ENCODE measurements at places on chromosomes 2 and 18.

- no peak for DNase-seq
These were observed 443.7 kb downstream of the DSEL start for GRCh38 chr18:67072791-67073190.

- DNase-seq, result no peak
These were observed 10.7 kb upstream of the GYPC start for GRCh38 chr2:126645211-126645618.

- DNase-seq, result no peak
These were observed 28.0 kb downstream of the HDAC4 start for GRCh38 chr2:239372835-239373234.

- DNase-seq, result no peak
These were observed 249.4 kb downstream of the NRXN1 start for GRCh38 chr2:50782543-50782942.

- no peak for DNase-seq
These were observed 582.4 kb upstream of the RAB6C start for GRCh38 chr2:129396980-129397599.

DNA sequence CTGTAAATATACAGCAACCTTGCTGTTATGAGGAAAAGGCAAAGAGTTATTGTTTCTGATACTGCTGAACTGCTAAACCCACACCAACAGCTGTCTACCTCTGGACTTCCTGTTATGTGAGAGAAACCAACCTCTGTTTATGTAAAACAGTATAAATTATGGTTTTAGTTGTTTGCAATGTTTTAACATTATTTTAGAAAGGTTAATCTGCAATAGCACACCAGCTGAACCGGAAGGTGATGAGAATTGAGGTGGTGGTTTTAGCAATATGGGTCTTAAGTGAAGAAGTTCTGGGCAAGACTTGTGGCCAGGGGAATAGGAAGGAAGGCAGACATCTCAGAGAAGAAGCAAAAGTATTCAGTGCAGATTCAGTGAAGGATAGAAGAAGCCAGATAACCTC, 237.8 kb downstream of the PLCL1 start:
- DNase-seq, result no peak

DNA sequence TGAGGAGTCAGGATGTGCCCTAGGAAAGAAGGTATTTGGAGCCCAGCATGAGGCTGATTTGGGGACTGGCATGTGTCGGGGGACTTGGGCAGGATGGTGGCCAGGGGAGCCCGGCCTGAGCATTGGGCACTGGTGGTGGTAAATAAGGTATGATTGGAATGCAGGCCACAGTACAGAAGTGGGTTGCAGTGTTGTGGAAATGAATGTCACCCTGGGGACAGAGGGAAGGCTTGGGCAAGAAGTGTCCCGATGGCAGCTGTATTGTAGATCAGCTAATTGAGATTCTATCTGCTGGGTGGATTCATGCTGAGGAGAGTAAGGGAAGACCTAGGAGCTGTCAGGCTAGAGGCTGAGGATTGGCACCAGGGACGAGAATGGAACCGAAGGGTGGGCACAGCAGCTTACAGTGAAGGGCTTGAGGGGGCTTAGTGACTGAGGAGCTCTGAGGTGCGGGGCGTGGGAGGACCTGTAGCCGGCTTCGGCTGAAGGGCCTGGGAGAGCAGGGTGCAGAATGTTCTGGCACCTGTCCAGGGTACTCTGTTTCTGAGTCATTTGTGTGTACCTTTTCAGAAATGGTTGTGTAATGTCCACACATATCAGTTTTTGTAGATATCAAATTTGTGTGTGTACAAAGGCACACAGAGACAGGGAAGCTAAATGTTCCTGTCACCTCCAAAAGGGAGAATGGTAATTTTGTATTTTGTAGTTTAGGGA, 170.2 kb downstream of the PRKCE start:
- no peak for DNase-seq

GRCh38 chr2:55555977-55556376, 36.5 kb downstream of the CFAP36 start:
- no peak for DNase-seq

GRCh38 chr18:42734520-42734919, 381.0 kb downstream of the RIT2 start:
- DNase-seq, result no peak

DNA sequence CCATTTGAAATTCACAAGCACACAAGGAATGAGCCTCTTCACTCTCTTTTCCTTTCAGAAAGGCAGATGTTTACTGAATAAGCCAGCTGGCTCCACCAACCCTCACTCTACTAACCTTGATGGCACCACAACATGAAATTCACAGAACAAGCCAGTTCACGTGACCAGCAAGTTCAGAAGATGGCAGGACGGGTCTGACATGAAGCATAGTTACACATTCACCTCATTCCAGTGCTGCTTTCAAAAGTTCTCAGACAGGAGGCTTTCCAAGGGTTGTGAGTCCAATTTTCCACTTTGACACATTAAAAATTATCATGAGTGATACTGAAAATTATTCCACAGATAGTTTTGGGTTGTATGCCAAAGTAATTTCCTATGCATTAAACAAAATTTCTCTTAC, 74.2 kb upstream of the MBOAT2 start:
- DNase-seq, result no peak

- DNase-seq, result no peak
These were observed 86.5 kb downstream of the TANC1 start for GRCh38 chr2:159054985-159055384.

DNA sequence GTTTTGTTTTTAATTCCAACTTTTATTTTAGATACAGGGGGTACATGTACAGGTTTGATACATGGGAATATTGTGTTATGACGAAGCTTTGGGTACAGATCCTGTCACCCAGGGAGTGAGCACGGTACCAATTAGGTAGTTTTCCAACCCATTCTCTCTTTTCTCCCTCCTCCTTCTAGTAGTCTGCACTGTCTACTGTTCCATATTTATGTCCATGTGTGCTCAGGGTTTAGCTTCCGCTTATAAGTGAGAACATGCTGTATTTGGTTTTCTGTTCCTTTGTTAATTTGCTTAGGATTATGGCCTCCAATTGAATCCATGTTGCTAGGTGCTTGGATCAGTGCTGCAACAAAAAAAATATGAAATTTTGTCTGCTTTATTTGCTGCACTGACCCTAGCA, 659.3 kb upstream of the TMEFF2 start:
- no peak for DNase-seq

DNA sequence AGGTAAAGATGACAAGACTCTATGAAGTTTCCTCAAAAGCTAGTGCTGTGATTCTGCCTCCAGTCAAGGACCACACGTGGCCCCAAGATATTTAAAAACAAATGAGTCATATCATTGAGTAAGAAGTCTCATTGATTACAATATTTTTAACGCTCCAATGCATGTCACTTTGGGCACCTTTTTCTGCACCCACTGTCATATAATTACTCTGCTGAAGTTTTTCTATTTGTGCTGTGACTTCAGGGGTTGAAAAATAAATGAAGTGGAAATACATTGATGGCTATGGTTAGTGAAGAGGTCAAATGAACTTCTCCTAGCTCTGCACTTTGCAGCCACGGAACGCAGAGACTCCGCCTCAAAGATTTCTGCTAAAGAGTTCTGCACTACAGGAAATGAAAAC, 344.3 kb upstream of the KYNU start:
- DNase-seq, result no peak

GRCh38 chr18:36811430-36811829, 17.4 kb downstream of the TPGS2 start:
- no peak for DNase-seq

- no peak for DNase-seq
These were observed 87.7 kb downstream of the SPRED2 start for GRCh38 chr2:65344689-65345088.

GRCh38 chr2:228581731-228582130, 400.2 kb upstream of the SPHKAP start:
- DNase-seq, result no peak

GRCh38 chr2:18988631-18989232, 369.7 kb downstream of the OSR1 start:
- DNase-seq, result no peak

DNA sequence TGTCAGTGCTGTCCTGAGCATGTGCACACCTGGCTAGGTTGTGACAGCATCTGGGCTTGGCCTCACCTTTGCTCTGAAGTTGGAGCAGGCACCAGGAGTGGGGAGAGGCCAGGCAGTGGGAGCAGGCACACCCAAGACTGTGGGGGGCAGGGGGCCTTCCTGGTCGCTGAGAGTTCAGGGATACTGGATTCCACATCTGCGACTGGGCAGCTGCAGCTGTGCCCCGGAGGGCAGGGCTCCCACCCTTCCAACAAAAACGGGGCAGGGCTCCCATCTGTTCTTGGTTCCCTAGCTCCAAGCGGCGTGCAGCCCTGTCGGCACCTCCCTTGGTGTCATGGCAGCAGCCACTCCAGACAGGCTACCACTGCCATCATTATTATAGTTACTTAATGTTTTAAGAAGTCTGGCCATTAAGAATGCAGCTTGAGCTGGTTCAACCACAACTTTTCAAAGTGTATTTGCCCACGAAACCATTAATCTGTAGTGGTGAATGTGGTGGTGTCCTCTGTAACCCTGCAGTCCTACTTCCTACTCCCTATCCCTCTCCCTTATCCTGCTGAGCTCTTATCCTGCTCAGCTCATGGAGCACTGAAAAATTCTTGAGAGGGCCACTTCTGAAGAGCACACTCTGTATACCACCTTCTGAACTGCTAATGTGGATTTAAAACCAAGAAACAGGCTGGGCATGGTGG, 48.0 kb upstream of the RAB1A start:
- DNase-seq, result no peak

- DNase-seq, result no peak
These were observed 22.4 kb downstream of the FN1 start for GRCh38 chr2:215413484-215413777.

DNA sequence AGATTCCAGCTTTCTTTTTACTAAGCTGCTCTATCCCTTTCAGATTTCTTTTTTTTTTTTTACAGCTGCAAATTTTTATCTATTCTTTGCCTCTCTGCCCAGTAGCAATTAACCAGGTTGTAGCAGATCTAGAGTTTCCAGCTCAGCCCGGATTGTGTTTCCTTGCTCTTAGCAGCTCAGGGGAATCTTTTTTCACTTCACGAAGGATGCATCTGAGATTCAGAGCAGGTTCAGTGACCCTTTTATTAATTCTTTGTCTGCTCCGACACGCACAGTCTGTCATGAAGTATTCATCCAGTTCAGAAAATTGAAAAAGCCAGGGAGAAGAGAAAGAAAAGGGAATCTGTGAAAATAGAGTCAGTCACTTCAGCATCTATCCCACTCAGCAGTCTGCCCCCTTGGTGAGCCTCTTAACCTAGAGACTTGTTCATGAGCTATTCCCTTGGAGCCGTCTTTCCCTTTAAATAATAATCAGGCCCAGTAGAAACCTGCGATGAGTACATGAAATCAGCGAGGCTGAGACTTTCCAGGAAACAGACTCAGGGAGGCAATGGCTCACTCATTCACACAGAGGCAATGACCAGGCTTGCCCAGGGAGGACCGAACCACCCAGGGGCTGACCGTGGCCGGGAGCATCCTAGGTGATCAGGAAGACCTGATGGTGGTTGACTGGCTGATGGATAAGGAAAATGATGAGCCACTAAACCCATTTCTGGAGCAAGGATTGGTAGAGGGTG, 103.4 kb upstream of the ITGA6 start:
- no peak for DNase-seq

GRCh38 chr2:65313126-65313953, 85.7 kb downstream of the ACTR2 start:
- DNase-seq, result no peak

DNA sequence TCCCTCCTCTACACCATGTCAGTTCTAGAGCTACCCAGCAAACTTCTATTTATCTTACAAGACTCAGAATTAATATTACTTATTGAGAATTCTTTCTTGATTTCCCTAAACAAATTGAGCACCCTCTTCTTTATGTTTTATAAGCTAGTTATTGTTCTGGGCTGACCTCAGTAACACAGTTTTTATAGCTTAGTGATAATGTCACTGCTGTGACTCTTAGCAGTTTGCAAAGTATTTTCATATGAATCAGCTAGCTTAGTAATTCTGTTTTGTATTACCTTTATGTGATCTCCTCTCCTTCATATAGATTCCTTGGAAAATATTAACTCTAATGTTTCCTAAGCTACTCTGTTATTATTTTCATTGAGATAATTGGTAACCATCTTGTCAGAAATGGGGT, 114.9 kb downstream of the PMS1 start:
- DNase-seq, result no peak

GRCh38 chr18:76064998-76065397, 430.0 kb downstream of the ZNF516 start:
- DNase-seq, result no peak

DNA sequence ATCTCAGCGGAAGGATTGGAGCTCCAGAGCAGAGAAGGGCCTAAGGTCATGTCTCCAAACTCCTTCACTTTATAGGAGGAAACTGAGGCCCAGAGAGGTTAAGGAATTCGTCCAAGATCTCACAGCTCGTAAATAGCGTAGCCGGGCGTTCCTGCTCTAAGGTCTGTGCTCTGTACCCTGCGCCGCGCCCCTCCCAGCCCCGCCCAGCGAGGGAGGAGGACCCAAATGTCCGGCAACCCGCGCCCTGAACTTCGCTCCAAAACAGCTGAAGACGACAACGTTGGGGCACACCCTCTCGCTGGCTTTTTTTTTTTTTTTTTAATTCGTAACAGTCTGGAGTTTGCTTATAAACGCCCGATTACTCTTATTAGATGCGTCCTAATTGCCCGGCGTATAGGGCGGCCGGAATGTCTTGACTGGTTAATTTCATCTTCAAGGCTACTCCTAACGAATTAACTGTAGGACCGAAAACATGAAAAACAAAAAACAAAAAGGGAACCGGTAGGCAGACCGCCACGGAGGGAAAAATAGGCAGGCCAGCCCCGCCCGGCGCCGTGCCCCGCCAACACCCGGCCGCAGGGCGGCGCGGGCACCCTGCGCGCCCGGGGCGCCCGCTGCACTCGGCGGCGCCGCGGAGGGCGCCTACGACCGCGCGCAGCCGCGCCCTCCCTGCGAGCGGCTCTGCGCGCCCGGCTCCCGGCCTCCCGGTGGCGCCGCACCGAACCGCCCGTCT, 928 bp upstream of the FOSL2 start:
- peak; percentile 30 for DNase-seq

DNA sequence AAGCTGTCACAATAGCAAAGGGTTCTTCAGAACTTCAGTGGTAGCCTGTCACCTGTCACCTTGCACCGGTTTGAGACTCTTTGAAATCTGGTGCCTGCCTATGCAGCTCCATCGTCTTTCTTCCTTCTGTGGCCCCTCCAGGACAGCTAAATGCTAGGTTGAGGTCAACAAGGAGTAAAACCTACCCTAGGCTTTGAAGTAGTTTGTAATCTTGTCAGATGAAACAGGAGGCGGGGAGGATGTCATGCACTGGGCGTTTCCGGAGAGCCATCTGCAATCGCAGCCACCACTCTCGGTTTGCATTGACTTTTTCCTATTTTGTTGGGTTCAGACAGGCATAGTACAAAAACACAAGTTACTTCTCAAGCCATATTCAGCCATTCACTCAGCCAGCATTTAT, 116.7 kb downstream of the LPIN1 start:
- DNase-seq, result no peak

DNA sequence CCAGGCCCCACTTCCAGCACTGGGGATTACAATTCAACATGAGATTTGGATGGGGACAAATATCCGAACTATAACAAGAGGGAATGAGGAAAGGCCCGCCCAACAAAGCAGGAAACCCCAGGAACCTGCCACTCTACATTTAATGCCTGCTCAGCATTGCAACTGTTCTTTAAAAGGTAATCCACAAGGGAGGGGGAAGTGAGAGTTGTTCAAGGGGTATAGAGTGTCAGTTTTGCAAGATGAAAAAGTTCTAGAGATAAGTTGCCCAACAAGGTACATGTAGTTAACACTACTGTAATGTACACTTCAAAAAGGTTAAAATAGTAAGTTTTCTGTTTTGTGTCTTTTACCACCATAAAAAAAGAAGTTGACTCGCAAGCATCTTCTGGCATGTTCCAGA, 137.6 kb downstream of the MBD2 start:
- DNase-seq, result no peak

GRCh38 chr2:45009928-45010701, 863 bp upstream of the SIX2 start:
- no peak for DNase-seq
